ENCODE measurements at places on chromosomes 13 and 19.

- no peak for DNase-seq
These were observed 1724.2 kb downstream of the PCDH9 start for GRCh38 chr13:65505941-65506340.

DNA sequence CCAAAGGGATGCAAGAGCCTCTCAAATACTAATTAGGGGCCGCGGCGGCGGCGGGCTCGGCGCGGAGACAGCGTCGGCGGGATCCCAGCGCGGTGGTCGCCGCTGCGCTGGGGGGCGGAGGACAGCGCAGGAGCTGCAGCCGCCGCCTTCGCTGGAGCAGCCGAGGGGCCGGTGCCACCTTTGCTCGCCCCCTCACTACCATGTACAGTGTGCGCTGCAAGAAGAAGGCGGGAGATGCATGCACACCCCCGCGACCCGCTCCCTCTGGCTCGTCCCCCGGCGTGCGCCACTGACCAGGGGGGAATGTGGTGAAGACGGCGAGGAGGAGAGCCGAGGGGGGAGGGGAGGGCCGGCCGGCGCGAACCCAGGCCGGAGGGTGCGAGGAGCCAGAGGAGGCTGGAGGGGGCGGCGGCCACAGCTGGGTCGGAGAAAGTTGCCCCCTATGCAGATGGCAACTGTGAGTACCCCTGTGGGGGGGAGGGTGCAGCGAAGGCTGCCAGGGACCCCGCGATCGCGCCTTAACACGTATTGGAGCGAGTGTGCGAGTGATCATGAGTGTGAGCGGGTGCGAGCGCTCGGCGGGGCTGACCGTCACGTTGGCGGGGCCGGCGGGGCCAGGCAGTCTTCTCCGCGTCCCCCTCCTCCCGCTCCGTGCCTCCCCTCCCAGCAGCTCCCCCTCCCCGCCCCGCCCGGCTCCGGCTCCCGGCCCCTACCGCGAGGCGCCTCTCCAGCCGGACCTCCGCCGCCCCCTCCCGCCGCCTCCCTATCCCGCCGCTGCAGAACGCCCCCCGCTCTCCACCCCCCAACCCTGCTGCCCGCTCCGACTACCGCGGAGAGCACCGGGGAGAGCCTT, 808 bp downstream of the SLITRK5 start:
- no peak for DNase-seq

DNA sequence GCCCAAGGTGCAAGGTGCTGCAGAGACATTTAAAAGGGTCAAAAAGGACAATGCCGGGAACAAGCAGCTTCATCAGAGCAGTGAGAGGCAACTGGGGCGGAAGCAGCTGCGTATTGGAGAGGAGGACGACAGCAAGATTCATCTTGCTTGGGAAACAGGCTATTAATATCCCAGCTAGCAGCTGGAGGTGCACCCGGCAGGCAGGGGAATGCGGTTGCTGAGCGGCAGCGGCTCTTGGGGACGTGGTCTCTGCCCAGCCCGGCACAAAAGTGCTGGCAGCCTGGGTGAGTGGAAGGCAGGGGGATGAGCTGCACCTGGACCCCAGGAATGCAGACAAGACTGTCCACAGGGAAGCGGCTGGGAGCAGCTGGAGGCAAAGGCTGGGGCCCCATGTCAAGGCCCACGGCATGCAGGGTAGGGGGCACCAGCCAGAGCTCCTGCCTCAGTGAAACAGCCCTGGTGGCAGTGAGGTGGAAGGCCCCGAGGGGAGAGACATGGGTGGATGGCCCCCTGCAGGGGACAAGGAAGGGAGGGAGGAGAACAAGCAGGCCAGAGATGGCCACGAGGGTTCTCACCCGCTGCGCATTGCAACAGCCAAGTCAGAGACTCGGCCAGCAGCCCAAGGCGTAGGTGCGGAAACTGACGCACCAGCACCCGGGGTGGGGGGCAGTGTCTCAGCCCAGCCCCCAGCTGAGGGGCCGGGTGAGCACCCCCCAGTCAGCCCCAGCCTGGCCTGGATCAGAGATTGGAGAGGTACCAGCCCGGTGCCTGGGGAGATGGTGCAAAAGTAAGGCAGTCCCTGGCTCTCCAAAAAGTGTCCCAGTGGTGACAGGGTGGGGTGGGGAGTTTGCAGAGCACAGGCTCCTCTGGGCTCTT, 34.4 kb downstream of the PEPD start:
- no peak for DNase-seq

DNA sequence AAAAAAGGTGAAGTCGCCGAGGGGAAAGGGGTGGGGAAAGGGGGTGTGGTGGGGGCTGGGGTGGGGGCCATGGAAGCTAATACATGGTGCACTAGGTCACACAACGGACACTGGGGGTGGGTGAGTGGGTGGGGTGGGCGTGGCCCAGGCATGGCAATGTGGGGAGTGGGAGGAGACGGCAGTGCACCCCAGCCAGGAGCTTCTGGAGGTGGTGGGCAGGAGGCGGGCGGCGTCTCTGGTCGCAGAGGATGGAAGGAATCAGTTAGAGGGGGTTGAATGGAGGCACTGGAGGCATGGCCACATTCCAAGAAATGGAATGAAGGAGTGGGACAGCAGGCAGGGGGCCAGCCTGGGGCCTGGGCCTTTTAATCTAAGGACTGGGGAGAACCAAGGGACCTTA, 19.2 kb upstream of the NANOS2 start:
- no peak for DNase-seq

DNA sequence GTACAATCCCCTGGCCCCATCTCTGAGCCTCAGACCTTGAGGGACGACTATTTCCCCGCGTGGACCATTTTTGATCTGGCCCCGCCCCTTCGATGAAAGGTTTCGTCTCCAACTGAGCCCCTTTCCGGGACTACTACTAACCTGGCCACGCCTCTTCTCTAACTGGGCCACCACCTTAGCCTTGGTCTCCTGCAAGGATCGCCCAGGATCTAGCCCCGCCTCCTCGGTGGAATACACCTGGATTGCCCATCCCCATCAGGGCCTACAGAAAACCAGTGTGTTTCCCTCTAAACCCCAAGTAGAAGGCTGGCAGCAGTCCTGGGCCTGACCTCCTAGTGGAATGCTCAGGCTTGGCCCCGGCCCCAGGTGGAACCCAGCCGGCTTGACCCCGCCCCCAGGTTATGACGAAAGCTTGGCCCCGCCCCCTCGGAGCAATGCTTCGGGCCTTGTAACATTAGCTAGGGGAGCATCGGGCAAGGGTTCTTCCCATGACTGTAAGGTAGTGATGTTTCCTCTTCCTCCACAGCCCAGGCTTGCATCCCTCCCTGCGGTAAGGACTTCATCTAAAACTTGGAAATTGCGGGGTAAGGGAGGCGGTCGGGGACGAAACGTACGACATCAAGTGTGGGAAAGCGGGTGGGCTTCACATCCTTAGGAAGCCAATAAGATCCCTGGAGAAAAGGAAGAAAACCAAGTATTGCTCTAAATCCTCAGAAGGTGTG, 9.1 kb downstream of the SPACA6 start:
- no peak for DNase-seq

GRCh38 chr13:36251526-36251925, 37.2 kb upstream of the SOHLH2 start:
- DNase-seq: no peak

All from cortex of kidney (tissue), 1 donor.